ENCODE measurements at places on chromosomes 12 and 14.

DNA sequence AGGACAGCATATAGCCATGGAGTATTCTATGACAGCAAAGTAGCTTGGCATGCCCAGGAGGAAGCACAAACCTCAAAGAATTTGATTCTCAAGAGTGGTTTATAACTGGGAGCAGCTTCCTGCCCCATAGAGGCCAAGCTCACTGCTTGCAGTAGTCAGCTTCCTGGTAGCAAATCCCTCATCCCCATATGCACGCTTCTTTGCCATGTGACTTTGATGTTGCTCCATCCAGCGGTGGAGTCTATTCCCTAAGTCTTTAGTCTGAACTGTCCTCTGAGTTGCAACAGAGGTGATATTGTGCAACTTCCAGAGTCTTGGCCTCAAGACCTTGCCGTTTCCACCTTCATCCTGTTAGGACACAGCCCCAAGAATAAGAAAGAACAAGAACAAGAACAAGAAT is 996.8 kb upstream of the TMEM132C start:
- DNase-seq: no peak

DNA sequence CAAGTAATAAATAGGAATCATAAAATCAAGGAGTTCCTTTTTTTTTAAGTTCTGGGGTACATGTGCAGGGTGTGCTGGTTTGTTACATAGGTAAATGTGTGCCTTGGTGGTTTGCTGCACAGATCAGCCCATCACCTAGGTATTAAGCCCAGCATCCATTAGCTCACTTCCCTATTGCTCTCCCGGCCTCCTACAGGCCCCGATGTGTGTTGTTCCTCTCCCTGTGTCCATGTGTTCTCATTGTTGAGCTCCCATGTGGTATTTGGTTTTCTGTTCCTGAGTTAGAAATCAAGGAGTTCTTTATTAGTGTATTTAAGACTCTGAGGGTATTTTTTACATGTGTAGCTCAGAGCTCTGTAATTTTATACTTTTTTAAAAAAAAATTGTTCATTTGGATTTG is 86.0 kb downstream of the SCFD1 start:
- DNase-seq: no peak

DNA sequence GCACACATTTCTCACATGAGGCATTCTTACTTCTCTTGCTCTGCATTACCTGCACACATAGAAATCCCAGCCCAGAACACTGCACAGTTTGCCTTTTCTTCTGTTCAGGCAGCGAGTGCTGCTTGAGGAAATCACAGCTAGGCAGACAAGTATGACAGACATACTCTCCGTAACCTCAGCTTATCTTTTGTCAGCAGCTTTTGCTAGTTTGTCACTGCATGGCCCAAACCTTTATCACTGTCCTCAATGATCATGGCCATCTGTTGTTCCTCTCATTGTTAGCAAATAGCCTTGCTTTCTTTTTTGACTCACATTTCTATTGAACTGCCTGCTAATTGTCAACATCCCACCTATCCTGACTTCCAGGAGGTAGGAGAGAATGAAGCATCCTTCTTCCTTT is 5.3 kb downstream of the ZNF10 start:
- DNase-seq: no peak

DNA sequence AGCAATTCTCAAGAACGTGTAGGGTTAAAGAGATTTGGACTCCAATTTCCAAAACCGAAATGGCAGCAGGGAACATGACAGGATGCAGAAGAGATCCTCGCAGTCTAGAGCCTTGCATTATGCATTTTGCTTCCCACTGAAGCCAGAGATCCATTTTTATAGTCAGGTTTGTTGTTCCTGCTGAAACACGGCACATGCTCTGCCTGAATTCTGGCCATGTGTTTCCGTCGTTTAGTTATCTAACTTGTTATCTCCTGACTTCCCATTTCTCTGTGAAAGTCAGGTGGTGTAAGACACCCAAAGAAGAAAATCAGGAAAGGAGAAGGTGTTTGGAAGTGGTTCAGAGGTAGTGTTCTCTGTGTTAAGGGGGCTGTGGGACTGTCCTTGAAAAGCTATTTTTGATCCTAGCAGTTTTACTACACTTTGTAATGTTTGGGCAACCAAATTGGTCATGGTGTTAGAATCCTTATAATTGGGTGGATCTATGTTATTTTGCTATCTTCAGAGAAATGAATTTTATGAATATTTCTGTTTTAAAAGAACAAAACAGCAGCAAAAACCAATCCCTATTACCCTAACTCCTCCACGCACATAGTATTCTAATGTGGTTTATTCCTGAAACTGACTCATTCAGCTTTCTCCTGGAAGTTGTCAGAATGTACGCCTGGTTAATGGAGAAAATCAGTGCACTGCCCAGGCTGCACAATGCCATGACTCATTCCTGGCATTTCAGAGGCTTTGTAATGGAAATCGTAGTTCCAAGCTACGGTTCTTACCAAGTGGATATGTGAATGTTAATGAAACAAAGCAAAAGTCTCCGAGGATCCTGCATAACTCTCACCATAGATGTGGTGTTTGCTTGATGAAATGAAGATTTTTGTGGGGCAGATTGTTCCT is 110.1 kb downstream of the SAMD4A start:
- no peak for DNase-seq

- no peak for DNase-seq
These were observed 31.8 kb downstream of the SLC16A7 start for GRCh38 chr12:59627582-59627981.

- DNase-seq: no peak
These were observed 253.7 kb downstream of the MSRB3 start for GRCh38 chr12:65532162-65532561.

DNA sequence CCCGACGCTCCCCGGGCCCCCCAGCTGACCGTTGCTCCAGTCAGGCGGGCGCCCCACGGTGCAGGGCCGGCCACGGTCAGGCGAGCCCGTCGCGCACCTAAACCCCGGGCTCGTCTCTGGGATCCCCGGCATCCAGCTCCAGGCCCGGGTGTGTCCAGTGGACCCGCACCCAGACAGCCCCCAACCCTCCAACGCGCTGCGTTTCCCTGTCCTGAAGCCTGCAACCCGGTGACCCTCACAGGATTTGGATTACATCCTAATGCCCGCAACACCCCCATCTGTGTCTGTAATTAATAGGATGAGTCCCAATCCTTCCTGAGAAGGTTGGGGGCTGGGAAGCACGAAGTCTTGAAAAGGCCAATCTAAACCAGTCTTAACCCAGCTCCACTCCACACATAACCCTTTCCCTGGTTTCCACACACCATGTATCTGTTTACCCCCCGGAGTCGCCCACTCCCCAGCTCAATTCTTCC is 10.4 kb downstream of the CPNE6 start:
- DNase-seq: no peak

DNA sequence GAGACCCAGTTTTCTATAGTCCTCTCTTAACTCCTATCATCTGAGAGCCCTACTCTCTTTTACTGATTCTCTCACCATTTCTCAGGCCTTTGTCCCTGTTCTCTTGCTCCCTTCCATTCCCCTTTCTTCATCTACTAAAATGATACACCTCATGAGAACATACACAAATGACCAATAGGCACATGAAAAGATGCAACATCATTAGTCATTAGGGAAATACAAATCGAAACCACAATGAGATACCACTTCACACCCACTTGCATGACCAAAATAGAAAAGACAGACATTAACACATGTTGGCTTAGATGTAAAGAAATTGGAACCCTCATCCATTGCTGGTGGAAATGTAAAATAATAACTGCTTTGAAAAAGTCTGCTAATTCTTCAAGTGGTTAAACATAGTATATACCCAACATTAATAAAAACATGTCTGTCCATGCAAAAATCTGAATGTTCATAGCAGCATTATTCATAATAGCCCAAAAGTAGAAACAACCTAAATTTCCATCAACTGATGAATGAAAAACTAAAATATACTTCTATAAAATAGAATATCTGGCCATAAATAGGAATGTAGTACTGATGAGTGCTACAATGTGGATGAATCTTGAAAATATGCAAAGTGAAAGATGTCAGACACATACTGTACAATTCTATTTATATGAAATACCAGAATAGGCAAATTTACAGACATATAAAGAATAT is 66.0 kb downstream of the DENND5B start:
- no peak for DNase-seq

- no peak for DNase-seq
These were observed 166.9 kb downstream of the PTCSC3 start for GRCh38 chr14:36009643-36010042.

DNA sequence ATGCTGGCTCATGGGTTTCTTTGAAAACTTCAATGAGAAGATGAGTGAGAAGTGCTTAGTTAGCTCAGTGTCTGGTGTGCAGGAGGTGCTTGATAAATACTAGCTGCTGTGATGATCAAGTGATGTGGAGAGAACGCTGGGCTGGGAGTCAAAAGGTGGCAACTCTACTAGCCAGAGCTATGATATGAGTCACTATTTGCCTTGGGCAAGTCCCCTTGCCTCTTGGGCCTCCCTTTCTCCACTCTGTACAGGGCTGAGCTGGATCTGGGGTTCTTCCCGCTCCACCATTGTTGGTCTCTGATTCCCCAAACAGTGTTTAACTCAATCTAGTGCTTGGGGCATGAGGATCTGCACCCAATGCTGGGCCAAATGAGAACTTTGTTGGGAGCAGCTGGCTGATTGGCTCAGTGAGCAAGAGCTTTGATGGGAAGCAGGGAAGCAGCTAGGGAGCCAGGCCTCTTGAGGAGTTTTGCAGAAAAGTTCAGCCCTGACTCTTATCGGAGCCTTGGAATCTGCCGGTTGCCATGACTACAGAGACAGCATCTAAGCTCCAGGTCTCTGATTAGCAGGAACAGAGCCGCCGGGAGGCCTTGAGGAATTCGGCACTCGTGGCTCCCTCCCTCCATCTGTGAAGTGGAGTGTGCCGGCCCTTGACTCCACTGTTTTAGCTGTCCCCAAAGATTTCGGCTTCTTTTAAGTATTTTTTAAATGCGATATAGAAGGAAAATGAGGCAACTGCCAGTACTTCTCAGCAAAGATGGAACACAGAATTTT is 82.1 kb upstream of the HSPB8 start:
- DNase-seq: no peak

GRCh38 chr14:83491091-83491490 is 1957.4 kb upstream of the SEL1L start:
- no peak for DNase-seq

DNA sequence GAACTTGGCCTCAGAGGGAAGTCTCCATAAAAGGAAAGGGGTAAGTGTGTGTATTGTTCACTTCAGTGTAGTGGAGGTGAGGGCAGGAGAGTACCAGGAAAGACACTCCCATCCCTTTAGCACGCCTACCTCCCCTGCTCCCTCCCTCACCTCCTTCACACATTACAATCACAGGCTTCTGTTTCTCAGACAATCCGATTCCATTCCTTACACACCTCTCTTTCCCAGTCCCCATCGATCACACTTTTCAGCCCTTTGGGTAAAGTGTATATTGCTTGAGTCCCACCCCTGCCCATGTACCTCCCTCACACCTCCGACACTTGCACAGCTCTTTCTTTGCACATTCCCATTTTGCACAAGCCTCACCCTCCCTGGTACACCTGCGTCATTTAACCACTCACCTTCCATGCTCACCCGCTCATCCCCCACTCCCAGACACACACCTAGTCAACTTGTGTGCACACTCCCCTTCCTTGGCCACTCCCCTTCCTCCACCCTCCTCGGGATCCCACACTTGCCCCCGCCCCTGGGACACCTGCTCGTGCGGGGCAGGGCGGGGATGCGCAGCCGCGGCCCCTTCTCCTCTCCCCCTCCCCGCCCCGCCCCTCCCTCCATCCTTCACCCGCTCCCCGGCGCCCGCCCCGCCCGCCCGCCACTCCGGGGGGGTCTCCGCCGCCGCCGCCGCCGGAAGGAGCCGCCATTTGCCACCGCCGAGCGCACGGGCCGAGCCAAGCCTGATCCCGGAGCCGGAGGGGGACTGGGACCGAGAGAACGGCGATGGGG is at the start of gene MARCHF9:
TSS of gene MARCHF9 (plus strand) at position 693 of the 783 bp plus-strand sequence. CDS start 426 bp downstream, outside the sequence.
- DNase-seq: peak; percentile 88

GRCh38 chr12:24861766-24862540 is 86.9 kb downstream of the BCAT1 start:
- no peak for DNase-seq

DNA sequence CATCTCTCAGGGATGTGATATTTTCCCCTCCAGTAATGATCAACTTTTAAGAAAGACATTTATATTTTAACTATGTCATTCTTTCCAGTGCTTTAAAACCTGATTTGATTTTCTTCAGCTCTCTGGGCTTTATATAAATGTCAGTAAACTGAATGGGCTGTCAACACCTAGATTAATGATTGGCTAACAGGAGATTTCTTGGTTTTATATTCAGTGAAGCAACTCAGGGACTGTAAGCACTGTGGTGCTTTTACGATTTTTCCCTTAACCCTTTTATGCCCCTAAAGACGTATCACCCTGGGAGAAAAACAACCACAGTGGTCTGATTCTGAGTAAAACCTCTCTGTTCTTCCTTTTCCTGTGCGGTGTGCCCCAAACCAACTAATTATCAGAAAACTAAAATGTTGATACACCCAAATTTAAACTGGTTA is 38.0 kb downstream of the PTGER2 start:
- DNase-seq: peak; percentile 42

DNA sequence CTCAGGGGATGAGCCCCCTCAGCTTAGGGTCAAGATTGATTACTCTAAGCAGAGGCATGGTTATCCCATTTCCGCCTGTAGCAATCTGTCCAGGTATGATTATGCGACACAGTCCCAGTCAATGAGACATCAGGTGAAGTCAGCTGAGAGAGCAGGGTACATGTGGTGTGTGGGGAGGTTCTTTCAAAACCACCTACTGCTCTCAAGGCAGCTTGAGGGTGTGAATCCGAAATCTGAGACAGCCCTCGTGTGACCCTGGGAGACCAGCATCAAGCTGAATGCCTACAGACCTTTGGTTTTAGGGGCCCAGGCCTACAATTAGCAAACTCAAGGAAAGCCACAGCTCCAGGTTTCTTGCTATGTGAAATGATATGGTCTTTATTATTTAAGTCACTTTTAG is 275.7 kb downstream of the ITPR2 start:
- DNase-seq: no peak

GRCh38 chr12:24038211-24038997 is 88.9 kb upstream of the SOX5 start:
- no peak for DNase-seq

DNA sequence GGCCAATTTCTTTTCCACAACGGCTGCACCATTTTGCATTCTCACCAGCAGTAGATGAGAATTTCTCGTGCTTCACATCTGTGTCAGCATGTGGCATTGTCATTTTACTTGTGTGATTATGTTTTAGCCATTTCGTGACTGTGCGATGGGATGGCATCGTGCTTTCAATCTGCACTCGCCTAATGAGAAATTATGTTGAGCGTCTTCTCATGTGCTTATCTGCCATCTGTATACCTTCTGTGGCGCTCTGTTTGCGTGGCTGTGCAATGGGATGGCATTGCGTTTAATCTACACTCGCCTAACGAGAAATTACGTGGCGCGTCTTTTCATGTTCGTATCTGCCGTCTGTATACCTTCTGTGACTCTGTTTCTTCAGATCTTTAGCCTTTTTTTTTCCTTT is 14.9 kb upstream of the GPR132 start:
- no peak for DNase-seq

- no peak for DNase-seq
These were observed 5.7 kb downstream of the SLC6A13 start for GRCh38 chr12:256958-257357.

- DNase-seq: no peak
These were observed 190.4 kb upstream of the DIO3 start for GRCh38 chr14:101370593-101371569.

- DNase-seq: no peak
These were observed 20.9 kb downstream of the SYNE3 start for GRCh38 chr14:95495538-95496025.

- no peak for DNase-seq
These were observed 703.5 kb upstream of the TBX3 start for GRCh38 chr12:115387467-115387901.

GRCh38 chr12:47781479-47782371 is 8.7 kb downstream of the SLC48A1 start:
- DNase-seq: no peak
